ENCODE measurements at places on chromosomes 3 and 15.

GRCh38 chr15:85047271-85047948, 65.8 kb downstream of the PDE8A start:
- no peak for DNase-seq

GRCh38 chr3:104642827-104643226, 723.9 kb upstream of the ALCAM start:
- no peak for DNase-seq

- no peak for DNase-seq
These were observed 49.0 kb downstream of the KY start for GRCh38 chr3:134601539-134602439.

- DNase-seq = no peak
These were observed 5.3 kb downstream of the MYO5C start for GRCh38 chr15:52290329-52290728.

GRCh38 chr15:98554272-98555172, 93.8 kb upstream of the IGF1R start:
- DNase-seq = no peak

DNA sequence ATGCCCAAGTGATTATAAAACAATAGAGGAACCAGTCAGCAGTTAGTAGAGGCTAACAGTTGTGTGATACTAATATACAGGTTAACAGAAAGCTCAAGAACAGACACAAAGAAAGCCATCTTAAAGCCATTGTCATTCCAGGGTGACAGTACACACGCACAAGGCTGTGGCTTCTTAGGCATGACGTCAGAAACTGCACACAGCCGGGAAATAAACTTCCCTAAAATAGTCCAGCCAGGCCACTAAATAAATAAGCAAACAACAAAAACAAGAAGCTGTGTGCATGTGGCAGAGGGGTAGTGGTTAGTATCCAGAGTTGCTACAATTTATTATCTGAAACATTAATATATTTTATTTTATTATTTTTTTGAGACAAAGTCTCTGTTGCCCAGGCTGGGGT, 49.8 kb downstream of the PPCDC start:
- DNase-seq = no peak

GRCh38 chr15:33716025-33716424, 252.3 kb upstream of the CHRM5 start:
- DNase-seq = no peak

DNA sequence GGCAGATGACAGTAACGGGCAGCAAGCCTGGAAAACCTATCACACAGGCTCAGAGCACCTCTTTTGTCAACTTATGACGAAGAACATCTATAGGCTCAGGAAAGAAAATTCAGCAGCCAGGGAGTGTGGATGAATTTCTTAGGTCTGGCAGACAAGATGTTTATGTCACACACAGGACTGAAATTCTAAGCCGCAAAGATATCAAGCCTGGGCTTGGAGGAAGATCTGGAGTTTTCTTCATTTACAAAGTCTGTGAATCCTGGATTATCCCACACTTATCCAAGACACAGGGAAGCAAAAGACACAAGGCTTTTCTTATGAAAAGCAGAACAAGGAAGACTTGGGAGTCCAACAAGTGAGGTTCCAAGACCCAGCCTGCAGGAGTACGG, 23.4 kb upstream of the CHCHD6 start:
- no peak for DNase-seq

GRCh38 chr3:36663666-36664291, 100.6 kb downstream of the DCLK3 start:
- DNase-seq = no peak

DNA sequence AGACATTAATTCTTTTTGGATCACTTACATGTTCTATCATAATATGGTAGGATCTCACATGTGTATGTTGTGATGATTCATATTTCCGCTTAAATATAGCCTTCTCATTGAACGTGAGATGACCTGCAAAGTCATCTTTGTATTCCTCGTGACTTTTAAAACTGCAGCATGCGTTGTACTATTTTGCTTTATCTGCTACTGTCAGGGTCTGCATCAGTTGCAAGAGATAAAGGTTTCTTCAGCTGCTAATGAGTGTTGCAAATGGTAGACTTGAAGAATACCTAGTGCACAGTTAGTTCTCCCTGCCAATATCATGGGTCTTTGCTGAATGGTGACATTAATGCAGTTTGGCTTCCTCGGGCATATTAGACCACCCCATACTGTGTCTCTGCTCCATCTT, 31.8 kb downstream of the REC114 start:
- no peak for DNase-seq

DNA sequence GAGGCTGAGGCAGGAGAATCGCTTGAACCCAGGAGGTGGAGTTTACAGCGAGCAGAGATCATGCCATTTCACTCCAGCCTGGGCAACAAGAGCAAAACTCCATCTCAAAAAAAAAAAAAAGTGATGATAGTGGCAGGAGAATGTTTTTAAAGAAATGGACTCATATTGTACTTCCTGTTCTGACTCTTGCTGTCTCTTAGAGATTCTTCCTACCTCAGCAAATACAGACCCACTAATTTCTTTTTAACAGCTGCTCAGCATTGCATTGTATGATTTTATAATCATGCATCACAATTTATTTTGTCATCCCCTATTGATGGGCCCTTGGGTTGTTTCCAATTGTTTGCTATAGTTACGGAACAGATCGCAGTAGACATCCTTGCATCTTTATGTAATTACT, 8.8 kb upstream of the ANKDD1A start:
- DNase-seq = no peak

DNA sequence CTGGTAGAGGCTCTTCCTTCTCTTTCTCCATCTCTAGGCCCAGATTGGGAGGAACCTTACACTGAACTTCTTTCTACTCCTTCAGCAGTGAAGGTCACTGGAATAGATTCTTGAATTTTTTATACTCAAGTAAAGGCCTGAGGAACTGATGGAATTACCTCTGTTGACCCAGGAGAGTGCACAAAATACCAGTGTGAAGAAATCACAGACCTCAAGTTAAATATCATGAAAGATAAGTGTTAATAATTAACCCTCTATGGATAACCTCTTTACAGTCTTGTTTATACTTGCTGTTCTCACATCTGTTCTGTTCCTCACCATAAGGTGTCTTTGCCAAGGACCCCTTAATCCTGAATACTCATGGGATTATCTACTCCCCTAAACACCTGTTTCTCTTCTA, 244.4 kb upstream of the STAC start:
- DNase-seq = no peak

DNA sequence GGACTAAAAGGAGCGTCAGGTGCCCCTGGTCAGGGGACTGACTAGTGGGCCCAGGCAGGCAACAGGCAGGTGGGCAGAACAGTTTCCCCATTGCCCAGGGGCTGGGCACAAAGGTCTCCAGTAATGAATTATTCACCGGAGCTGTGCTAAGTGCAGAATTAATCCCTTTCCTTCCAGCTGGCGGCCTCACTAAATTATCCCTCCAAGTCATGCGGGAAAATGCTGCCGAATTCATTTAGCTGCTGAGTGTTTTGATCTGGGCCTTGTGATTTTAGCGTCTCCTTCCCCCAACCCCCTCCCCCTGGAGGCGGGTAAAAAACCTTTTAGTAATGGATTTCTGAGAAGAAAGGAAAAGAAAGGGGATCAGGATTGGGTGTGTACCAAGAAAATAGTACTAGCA, 47.2 kb downstream of the CCDC33 start:
- no peak for DNase-seq

DNA sequence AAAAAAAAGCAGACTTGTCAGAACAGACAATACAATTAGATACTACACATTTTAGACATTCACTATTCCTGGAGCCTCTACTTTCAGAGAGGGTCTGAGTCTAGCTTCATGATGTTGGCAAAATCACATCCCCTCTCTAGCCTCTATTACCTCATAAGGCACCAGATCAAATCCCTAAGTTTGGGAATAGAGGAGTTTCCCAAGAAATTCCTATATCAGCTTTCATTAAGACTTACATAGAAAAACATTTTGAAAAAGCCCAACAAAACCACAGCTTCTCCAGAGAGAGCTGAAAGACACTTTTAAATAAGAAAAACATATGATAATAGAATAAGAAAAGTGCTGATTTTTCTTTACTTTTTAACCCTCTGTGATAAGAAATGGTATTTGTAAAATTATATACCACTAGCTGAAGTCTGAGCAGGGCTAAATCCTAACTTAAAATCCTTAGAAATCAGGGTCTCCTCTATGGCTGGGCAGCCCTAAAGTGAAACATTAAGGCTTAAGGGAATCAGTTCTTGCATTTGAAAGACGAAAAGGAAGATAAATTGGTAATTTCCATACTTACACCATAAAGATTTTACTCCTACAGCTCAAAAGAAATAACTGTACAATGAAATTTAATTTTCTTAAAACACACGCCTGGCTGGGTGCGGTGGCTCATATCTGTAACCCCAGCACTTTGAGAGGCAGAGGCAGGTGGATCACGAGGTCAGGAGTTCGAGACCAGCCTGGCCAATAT, 4.3 kb downstream of the TBC1D2B start:
- no peak for DNase-seq

- no peak for DNase-seq
These were observed 15.4 kb upstream of the CX3CR1 start for GRCh38 chr3:39295184-39295775.

GRCh38 chr15:61081027-61081322, 148.1 kb downstream of the RORA start:
- DNase-seq = no peak

- DNase-seq = no peak
These were observed 691.2 kb downstream of the TBL1XR1 start for GRCh38 chr3:176505878-176506621.

- DNase-seq = no peak
These were observed 207.4 kb downstream of the CBLB start for GRCh38 chr3:105661461-105661860.

DNA sequence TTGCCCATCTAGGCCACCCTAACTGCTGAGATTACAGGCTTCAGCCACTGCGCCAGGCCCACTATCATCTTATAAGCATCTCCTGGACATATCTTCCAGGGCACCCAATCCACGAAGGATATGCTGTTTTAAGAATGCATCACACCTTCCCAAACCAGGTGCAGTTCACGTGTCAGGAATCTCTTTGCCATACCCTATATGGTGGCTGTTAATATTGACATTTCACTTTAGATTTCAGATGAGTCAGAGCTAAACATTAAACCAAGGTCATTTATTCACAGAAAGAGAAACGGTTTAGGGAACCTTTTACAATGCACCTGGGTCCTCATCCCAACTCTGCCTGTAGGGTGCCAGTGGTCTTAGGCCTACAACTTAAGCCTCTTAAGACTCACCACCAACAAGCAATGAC, 85.7 kb downstream of the TBL1XR1 start:
- DNase-seq = no peak

DNA sequence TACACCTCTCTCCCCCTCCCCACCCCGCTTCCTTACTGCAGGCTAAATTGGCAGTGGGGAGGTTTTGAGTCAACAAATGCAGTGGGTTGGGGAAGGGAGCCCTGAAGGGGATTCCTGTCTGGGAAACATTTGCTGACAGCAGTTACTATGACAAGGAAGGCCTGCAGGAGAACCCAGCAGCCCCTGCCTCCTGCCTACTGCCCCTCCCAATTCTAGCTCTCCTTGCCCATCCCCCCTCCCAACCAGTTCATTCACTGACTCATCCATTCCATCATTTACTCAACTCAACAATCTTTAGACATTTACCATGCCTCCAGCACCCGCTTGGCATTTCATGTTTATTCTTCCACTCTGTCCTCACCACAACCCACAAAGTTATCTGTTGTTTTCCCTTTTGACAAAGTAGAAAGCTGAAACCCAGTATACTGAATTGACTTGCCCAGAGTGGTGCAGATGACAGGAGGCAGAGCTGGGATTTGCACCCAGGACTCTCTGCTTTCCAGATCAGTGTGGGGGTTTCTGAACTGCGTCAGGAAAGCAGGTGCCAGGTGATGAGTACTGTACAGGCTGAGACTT, 75.0 kb downstream of the MAGEF1 start:
- DNase-seq = no peak

- DNase-seq = no peak
These were observed 73.5 kb downstream of the LRIG1 start for GRCh38 chr3:66427352-66427751.

- peak; percentile 47 for DNase-seq
These were observed 801 bp downstream of the ARHGAP31 start for GRCh38 chr3:119294696-119295671.

DNA sequence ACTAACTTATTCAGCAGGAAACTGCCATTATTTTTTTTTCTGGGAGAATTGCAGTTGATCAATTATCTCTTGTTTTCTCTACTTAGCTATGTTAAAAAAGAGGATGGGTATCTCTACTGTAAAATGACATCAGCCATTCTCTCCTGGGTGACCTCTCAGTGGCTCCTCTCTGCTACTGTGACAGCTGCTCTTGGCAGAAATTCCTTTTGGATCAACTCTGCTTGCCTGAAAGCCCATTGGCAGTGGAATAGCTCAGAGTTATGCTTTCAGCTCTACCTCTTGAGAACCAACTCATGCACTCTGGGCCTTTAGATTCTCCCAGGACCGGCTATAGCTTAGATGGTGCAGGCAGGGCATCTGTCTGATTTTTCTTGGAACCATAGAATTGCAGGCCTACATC, 99.9 kb upstream of the GAP43 start:
- DNase-seq = no peak

DNA sequence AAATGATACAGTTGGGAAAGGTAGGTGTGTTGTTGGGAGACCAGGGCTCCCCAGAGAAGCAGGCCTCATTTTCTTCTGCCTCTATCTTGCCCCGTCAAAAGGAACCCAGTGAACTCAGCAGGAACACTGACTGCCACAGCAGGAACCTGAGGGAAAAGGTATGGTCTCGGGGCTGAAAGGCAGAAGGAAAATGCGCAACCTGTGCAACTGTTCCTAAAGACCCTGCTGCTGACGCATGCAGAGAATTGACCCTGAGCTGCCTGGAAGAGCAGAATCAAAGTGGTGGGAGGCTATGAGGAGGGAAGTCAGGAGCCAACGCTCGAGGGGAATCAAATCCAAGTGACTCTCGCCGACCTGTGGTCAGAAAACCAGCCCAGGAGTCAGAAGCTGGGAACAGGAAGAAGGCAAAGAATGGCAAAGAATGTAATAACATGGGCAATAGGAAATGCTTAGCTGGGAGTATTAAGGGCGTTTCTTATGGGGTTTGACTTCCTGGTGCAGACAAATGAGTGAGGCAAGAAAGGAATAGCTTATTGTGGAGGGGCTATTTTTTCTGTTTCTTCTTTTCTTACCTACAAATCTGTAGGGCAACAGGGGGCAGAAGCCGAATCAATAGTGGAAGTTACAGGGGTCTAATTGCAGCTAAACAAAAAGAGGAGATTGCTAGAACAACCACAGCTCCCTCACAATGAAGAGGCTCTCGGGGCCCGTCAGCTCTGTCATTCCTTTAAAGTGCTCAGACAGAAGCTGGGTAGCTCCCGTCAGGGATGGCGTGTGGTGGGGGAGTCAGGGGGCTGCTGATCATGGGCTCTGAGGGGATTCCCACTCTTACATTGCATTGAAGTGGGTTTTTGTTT, 65.4 kb upstream of the DLG1 start:
- DNase-seq = no peak

DNA sequence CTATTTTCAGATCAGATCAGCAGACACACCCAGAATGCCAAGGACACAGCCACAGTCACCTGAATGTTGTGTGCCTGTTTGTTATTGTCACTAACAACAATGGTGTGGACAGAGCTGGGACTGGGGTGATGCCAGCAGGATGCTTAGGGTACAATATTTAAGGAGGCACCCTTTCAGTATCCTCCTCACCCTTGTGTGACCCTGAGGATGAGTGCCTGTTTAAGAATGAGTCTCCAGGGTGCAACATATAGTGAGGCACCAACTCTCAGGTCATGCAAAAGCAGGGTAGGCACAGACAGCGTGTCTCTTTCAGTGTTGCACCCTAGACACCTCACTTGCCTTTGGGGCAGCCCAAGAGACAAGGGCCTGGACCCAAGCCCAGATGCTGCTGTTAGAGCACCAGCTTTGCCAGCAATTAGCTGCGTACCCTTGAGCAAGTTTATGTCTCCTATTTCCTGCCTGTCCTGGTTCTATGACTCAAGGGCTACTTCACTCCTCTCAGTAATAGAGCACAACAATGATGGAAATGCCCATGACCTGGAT, 122.6 kb downstream of the AQP9 start:
- no peak for DNase-seq
